ENCODE measurements at places on chromosomes 5 and 9.

DNA sequence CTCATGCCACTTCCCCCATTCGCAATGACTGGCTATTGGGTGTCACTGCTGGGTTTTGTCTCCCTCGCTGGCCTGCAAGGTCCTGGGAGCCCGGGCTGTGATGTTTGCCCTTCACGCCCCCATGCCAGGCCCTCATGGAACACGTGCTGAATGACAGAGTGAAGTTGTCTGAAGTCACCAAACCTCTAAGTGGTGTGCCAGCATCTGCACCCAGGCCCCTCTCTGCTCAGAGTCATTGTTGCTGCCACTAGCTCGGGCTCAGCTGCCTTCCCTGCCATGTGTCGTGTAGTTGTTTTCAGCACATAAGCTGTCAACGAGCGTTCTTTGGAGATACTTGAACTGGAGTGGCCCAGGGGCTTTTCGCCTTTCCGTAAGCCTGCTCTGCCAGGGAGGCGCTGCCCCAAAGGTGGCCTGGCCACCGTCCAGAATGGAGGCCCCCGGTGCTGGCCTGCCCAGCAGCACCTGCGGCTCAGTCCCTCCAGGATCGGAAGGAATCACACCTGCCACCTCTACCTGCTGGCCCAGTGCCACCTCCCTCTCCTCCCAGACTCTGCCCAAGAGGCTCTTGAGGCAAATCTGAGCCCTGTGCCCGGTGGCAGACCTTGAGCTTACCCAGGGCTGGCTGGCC, 250.1 kb downstream of the PBX3 start:
- DNase-seq: no peak

GRCh38 chr9:78278177-78278777, 18.6 kb upstream of the PSAT1 start:
- no peak for DNase-seq

DNA sequence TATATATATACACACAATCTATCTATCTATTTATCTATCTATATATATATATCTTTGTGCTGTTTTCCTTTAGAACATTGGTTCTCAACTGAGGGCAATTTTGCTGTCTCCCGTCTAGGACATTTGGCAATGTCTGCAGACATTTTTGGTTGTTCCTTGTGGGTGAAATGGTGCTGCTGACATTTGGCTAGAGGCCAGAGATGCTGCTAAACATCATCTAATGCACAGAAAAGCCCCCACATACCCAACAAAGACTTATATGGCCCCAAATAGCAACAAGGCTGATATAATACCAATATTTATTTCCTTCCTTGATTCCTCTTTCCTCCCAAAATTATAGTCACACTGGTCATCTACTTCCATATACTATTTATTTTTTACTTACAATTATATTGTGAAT, 197.5 kb downstream of the TRPM3 start:
- no peak for DNase-seq

- peak; percentile 73 for DNase-seq
Measured at GRCh38 chr9:111597852-111598732, 1.4 kb downstream of the PTGR1 start.

GRCh38 chr5:140926443-140927227, 536 bp downstream of the PCDHAC1 start:
- DNase-seq: peak; percentile 92

GRCh38 chr9:23849379-23850035, 23.5 kb upstream of the ELAVL2 start:
- no peak for DNase-seq

DNA sequence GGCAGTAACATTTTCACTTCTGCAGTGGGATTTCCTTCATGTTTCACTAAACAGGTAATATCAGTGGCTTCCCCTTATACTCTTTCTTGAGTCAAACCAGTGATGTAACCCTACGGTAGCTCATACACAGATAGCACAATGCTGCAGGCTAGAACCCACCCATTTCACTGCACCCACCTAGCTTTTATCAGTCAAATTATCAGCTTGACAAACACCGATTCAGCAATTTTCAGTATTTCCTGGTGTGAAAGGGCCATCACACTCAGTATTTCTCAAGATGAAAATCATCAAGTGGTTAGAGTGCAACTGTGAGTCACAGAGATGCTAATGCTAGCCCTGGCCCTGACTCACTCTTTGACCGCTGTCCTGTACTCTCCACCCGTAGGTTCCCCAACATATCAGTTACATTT, 242.3 kb upstream of the PTGER4 start:
- no peak for DNase-seq

DNA sequence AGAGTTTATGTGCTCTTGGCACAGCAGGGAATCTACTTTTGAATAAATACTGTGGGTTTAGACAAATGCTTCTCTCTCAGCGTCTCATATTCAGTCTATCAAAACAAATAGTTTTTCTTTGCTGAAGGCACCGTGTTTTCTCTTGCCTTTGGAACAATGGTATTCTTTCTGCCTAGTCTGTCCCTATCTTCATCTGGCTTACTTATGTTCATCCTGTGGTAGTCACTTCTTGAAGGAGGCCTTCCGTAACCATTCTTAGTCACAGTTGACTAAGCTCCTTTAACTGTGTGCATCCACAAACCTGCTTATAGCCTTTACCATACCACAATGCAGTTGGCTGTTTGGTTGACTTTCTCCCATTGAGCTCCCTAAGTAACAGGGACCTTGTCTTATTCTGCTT, 45.9 kb downstream of the LARP1 start:
- DNase-seq: no peak

- DNase-seq: no peak
Measured at GRCh38 chr5:154761046-154761736, 6.0 kb downstream of the LARP1 start.

DNA sequence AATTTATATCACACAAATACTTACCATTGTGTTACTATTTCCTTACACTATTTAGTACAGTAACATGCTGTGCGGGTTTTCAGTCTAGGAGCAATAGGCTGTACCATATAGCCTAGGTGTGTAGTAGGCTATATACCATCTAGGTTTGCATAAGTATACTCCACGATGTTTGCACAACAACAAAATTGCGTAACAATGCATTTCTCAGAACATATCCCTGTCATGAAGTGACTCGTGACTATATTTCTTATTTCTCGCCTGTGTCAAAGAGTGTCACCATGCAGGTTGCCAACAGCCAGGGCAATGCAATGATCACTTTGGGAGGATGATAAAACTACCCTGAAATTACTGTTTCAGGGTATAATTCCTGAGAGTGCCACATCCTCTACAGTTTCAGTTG, 65.6 kb upstream of the CD180 start:
- no peak for DNase-seq

GRCh38 chr5:80246001-80246758, 9.7 kb downstream of the SERINC5 start:
- DNase-seq: no peak
